ENCODE measurements at places on chromosomes 13 and 19.

DNA sequence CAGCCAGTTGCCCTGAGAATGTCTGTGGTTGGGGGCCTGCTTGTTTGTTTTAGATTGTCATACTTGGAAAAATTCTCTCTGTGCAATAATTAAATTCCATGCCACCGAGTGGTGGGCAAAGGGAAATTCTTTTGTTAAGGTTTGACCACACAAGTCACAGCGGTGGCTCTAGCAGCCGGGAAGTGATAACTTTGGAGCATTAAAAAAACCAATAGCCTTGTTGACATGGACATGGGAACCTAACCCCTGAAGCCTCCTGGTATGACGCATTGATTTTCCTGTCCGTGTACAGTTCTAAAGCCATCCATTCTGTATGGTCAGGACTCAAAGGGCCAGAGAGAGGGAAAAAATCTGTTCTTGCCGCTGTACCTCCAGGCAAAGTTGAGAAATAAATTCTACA, 384.9 kb upstream of the ZNF507 start:
- no peak for DNase-seq

DNA sequence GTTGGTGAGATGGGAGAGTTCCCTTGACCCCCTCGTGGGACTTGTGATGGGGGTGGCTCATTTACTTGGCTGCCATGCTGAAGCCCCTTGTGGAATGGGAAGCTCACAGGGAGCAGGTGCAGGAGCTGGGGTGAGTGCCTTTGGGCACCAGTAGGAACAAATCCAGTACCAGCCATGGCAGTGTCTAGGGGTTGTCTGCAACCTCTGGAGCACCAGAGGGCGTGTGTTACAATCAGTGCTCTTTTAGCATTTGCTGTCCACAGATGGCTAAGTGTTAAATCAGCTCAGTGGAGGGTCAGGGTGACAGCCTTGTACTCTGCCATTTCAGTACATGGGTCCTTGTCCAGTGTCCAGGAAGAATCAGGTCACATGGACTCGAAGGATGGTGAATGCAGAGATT, 75.6 kb downstream of the ATP8A2 start:
- no peak for DNase-seq

DNA sequence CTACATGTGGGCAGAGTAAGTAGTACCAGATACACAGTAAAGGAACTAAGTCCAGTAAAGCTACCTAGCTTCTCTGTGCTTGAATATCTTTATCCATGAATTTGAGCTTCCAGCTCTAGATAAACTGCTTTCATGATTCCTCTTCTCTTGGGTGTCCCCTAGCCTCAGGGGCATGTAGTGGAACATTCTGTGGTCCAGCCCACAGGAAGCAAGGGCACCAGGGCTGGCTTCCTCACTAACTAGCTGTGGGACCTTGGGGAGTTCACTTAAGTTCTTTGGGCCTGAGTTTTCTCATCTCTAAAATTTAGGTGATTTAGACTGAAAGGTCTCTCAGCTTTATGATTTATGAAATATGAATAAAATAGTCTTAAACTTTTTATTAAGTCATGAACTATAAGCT, 185.7 kb downstream of the KATNAL1 start:
- no peak for DNase-seq

DNA sequence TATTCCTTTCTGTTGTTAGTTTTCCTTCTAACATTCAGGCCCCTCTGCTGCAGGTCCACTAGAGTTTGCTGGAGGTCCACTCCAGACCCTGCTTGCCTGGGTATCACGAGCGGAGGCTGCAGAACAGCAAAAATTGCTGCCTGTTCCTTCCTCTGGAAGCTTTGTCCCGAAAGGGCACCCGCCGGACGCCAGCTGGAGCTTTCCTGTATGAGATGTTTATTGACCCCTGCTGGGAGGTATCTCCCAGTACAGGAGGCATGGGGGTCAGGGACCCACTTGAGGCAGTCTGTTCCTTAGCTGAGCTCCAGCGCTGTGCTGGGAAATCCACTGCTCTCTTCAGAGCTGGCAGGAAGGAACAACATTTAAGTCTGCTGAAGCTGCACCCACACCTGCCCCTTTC, 259.1 kb downstream of the SLC7A1 start:
- no peak for DNase-seq

- no peak for DNase-seq
Observed at GRCh38 chr13:79492313-79492798, 11.4 kb downstream of the NDFIP2 start.
